Left lung (tissue), 14 donors: ENCODE measurements at places on chromosomes 7 and 10. TPM values are rescaled to one million over a fixed set of nuclear protein-coding genes. Genes with fewer than 3 reads are reported as not detected.
A peak's percentile ranks its signal among the peaks of the same experiment; 100 is the strongest.

NKX2-3 gene
- total RNA-seq: not detected

TMEM178B gene
- total RNA-seq: 0.93 TPM

GOT1 gene
- 28.0 TPM for total RNA-seq

CARD11 gene
- total RNA-seq: 4.7 TPM

SORCS1 gene
- total RNA-seq: 0.03 TPM

- DNase-seq: peak; percentile 22
These were observed 62.8 kb upstream of the EBF3 start for GRCh38 chr10:130026670-130027456.

GRCh38 chr10:113427236-113427735 lies 125.6 kb upstream of the HABP2 start:
- DNase-seq: no peak

DNA sequence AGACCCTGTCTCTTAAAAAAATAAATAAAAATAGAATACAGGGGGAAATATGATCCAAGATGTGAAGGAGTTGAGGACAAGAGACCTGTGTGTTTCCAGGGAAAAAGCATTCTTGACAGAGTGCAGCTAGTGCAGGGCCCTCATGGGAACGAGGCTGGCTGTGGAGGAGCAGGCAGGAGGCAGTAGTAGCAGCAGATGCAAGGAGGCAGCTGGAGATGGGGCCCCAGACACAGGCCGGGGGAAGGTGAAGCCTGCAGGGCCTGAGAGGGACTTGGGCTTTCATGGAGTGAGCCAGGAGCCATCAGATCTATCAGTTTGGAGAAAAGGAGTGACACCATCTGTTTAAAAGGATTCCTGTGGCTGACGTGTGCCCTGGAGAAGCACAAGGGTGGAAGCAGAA lies 71.4 kb upstream of the ZNF438 start:
- DNase-seq: no peak

DNA sequence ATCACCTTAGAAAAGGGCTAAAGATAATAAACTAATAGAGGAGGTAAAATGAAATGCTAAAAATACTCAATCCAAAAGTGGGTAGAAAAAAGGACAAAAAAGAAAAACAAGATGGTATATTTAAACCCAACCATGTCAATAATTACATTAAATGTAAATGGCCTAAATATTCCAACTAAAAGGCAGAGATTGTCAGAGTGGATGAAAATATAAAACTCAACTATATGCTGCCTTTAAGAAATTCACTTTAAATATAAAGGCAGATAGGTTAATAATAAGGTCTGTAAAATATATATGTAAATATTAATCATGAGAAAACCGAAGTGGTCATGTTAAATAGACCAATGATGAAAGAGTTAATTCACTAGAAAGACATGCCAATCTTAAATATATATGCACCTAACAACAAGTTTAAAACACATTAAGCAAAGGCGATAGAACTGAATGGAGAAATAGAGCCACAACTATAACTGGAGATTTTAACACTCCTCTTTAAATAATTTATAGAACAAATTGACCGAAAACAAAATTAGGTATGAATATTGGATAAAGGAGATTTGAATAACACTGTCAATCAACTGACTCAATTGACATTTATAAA lies 159.4 kb downstream of the PLPP4 start:
- no peak for DNase-seq

- peak; percentile 46 for DNase-seq
These were observed 9.9 kb upstream of the SPAG6 start for GRCh38 chr10:22335173-22335933.

- DNase-seq: no peak
These were observed 17.3 kb upstream of the ADARB2 start for GRCh38 chr10:1754506-1755153.

DNA sequence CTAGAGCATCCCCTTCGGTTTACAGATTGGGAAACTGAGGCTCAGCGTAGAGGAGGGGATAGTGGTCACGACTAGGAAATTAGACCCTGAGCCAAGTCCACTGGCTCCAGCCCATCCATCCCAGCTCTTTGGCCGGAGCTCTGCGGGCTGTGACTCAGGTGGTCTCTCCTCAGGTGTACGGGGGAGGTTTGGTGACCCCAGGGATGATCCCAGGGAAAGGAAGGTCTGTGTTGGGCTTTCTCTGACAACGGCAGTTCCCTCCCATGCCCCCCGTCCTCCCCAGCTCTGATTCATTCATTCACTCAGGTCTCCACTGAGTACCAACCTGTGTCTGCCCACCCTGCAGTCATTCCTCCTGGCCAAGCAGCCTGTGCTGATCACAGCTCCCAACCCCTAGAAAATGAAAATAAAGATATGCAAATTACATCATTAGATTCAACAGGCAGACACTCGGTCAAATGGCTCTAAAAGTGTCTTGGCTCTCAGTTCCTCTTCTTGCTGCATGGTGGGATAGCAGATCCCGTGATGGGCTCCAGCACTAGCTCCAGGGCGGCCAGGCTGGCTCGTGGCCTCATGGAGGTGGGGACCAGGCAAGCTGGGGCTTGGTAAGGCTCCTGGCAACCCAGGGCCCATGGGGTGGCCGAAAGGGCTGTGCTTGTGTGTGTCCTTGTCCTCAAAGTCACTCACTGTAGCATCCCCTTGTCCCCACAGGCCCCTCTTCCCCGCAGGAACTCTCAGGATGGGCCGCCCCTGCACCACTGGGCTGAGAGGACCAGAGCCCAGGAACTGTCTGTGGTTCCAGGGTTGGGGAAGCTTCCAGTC lies 37.8 kb downstream of the CLRN3 start:
- no peak for DNase-seq

GRCh38 chr7:124349443-124349842 lies 316.6 kb upstream of the TMEM229A start:
- no peak for DNase-seq

- DNase-seq: no peak
These were observed 34.8 kb downstream of the AHR start for GRCh38 chr7:17333221-17333620.

DNA sequence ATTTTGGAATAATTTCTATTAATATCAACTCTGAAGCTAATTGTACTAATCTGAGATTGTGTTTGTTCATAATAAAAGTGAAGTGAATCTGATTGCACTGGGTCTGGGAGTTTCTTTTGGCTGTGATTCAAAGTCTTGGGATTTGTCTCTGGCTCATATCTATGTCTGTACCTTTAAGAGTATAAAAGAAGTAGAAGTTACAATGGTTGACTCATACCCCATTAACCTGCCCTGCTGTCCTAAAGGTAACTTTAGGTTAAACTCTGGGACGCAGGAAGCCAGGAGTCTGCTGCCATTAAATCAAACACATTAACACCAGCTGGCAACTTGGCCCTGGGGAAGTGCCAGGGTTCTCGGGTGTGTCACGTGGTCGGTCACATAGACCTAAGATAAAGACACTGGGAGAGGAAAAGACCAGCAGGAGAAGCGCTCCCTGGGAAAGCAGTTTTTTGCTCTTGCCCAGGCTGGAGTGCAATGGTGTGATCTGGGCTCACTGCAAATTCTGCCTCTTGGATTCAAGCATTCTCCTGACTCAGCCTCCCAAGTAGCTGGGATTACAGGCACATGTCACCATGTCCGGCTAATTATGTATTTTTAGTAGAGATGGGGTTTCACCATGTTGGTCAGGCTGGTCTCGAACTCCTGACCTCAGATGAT lies 17.8 kb downstream of the SCD start:
- no peak for DNase-seq

DNA sequence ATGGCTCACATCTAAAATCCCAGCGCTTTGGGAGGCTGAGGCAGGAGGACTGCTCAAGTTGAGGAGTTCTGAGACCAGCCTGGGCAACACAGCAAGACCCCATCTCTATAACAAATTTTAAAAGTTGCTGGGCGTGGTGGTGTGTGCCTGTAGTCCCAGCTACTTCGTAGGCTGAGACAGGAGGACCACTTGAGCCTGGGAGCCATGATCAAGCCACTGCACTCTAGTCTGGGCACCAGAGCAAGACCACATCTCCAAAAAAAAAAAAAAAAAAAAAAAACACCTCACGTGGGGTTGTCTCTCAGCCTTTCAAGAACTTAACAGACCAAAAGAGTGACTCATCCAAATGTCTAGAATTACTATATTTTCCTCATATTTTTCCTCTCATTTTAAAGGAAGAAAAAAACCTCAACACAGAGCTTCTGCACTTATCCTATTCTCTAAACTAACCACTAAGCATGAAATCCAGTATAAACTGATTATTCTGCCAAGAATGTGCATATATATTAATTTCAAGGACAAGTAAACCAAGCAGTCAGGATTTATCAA lies 46.3 kb downstream of the CUL2 start:
- no peak for DNase-seq

DNA sequence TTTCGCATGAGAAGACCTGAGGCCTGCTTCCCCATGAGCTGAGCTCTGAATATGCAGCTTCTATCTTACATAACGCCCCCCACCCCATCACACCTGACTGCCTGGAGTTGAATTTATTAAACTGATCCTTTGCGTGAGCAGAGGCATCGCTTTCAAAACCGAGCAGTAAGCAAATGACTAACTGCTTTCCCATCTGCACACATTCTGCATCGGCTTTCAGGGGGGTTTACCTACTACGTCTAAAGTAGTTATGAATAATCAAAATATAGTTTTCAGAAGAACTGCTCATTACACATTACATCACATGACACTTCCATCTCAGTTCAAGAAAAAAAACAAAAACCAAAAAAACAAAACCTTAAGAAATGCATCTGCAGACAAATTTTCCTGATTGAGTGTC lies 54.7 kb upstream of the EGR2 start:
- DNase-seq: no peak

- peak; percentile 88 for DNase-seq
These were observed at the start of gene ARMC3 for GRCh38 chr10:22927661-22928403. TSS of gene ARMC3 (plus strand) at chr10:22928053. CDS start at chr10:22931997, 3,944 bp downstream.

- no peak for DNase-seq
These were observed 5.1 kb downstream of the PNLIPRP2 start for GRCh38 chr10:116625845-116626244.

- DNase-seq: peak; percentile 82
These were observed at the start of gene BLNK for GRCh38 chr10:96271016-96271815. TSS of gene BLNK (minus strand) at chr10:96271569. CDS start at chr10:96271398, 171 bp downstream.
